ENCODE measurements at places on chromosomes 13 and 19.

- DNase-seq = peak; percentile 68
These were observed 9.4 kb downstream of the OCEL1 start for GRCh38 chr19:17235300-17235970.

- peak; percentile 62 for DNase-seq
These were observed 151.0 kb upstream of the RXFP2 start for GRCh38 chr13:31588316-31588715.

DNA sequence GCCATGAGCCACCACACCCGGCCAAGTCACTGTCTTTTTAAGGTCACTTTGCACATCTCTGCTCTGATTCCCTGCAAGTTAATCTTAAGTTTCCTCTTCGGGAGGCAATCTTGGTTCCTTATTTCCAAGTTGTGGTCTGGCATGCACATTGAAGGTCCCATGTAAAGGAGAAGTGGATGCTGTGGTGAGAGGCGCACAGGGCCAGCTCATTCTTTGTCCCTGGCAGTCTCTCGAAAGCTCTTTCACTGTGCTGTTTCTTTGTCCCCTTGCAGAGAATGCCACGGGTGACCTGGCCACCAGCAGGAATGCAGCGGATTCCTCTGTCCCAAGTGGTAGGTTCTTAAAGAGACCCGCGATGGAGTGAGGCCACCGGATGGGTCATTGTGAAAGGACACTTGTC is 16.4 kb upstream of the C19orf33 start:
- no peak for DNase-seq

- DNase-seq = peak; percentile 92
These were observed 71.0 kb downstream of the ZNF486 start for GRCh38 chr19:20237773-20238623.

GRCh38 chr19:50486823-50487515 is 10.3 kb upstream of the GARIN5A start:
- DNase-seq = peak; percentile 41

All from colonic mucosa (tissue), 4 donors.